Stimulated activated CD4-positive, alpha-beta T cell treated with anti-CD3 and anti-CD28 coated beads, Interleukin-12 subunit alpha, Interleukin-12 subunit beta, amount 100 ng/mL, for 4 hours (primary cell): ENCODE measurements at places on chromosomes 12 and 14.
A peak's percentile ranks its signal among the peaks of the same experiment; 100 is the strongest.

DNA sequence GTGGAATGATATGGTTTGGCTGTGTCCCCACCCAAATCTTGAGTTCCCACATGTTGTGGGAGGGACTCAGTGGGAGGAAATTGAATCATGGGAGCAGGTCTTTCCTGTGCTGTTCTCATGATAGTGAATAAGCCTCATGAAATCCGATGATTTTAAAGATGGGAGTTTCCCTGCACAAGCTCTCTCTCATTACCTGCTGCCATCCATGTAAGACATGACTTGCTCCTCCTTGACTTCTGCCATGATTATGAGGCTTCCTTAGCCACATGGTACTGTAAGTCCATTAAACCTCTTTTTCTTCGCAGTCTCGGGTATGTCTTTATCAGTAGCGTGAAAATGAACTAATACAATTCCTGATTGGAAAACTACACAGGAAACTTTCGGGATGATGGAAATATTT, 100.5 kb downstream of the TSHR start:
- DNase-seq: no peak

DNA sequence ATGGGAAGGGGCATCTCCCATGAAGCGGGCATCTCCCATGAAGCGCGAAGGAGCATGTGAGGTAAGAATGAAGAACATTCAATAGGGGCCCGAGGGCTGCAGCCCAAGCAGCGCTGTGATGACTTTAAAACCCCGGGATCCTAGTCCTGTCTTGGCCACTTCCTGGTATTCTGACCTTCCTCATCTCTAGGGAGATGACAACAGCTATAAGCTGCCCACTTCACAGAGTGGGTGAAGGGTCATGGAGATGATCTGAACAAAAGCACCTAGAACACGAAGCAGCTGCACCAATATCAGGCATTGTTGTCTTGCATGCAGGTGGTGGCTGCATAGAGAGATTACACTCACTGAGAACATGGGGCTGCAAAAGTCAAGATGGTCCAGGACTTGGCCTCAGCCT, 64.5 kb downstream of the SPTB start:
- no peak for DNase-seq

- DNase-seq: no peak
These were observed 118.9 kb downstream of the SLC35F4 start for GRCh38 chr14:57747036-57747435.

- DNase-seq: no peak
These were observed 92.2 kb downstream of the GALNT9 start for GRCh38 chr12:132236930-132237771.

DNA sequence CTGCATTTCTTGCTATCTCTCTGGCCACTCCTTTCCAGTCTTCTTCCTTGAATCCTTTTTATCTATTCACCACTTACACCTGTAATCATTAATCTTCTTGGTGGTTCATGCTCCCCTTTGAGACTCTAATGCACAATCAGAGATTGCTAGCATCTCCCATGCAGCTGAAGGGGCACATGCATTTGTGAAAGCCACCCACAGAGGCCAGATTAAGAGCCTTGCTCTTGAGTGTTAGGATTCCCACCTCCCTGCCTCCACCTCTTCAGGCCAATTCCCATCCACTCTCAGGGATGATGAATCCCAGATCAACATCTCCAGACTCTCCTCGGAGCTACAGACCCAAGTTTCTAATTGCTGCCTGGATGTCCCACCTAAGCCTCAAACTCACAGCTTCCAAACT, 19.4 kb upstream of the KRT18 start:
- DNase-seq: no peak

DNA sequence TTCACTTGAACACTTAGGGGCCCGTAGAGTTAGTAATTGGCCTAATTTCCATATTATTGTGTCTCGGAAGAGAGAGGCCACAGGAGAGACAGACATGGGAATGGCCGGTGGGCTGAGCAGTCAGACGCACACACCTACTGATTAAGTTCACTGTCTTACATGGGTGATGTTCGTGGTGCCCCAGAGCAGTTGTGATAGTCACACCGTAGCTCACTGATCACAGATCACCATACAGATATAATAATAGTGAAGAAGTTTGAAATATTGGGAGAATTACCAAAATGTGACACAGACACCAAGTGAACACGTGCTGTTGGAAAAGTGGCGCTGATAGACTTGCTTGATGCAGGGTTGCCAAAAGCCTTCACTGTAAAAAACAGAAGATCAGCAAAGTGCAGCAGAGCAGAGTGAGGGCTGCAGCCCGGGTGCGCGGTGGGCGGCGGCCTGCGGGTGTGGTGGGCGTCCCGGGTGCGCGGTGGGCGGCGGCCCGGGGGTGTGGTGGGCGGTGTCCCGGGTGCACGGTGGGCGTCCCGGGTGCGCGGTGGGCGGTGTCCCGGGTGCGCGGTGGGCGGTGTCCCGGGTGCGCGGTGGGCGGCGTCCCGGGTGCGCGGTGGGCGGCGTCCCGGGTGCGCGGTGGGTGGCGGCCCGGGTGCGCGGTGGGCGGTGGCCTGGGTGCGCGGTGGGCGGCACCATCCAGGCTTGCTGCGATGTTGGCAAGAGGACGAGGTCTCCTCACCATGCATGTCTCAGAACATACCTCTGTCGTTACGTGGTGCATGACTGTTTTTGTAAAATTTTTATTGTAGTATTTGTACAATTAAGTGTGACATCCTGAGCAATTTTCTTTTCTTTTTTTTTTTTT, 34.3 kb upstream of the TEX22 start:
- peak; percentile 28 for DNase-seq

DNA sequence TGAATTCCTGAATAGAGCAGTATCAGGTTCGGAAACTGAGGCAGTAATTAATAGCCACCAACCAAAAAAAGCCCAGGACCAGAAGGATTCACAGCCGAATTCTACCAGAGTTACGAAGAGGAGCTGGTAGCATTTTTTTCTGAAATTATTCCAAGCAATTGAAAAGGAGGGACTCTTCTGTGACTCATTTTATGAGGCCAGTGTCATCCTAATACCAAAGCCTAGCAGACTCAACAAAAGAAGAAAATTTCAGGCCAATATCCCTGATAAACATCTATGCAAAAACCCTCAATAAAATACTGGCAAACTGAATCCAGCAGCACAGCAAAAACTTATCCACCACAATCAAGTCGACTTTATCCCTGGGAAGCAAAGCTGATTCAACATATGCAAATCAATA, 202.3 kb upstream of the SLC16A7 start:
- no peak for DNase-seq

DNA sequence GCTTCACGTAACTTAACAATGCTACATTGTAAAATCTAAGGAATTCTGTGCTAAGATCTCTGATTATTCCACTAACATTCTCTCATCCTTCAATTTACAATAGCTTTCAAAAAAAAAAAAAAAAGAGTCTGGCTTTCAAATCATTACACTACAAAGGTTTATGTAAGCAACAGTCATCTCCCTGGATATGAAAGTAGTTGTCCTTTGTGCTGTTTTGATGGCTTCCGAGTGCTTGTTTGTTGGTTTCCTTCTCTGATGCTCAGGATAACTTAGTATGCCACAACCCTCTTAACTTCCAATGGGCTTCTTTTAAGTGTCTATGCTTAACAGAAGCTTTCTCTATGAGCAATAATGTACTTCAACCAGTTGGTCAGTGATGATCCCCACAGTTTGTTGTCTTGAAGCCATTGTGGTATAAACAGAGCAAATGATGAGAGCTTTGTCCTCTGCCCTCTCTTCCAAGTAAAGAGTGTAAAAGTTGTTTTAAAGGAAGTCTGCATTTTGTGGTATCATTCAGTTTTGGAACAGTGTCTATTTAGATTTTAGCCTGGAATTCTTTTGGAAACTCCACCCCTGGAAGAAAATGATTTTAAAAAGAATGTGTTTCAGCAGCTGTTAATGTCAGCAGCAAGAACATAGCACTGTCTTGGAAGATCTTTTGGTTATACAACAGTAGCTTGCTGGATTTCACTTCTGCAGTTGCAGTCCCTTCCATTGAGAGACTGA, 396.1 kb upstream of the RGS6 start:
- DNase-seq: no peak

DNA sequence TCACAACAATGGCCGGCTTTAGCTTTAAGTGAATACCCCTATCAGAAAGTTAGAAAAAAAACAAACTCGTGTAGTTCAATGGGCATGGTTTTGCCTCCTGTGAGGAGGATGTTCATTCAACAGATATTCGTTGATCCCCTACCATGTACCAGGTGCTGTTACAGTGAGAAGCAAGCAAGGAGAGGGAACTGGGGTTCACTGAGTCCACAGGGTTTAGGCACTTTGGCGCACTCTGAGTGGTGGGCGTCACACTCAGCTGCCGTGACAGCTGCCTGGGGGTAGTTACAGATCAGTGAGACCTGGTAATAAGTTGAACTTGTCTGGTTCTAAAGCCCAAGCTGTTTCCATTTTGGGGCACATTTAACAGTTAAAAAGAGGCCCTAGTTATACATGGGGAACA, 74.2 kb downstream of the PAPOLA start:
- no peak for DNase-seq

DNA sequence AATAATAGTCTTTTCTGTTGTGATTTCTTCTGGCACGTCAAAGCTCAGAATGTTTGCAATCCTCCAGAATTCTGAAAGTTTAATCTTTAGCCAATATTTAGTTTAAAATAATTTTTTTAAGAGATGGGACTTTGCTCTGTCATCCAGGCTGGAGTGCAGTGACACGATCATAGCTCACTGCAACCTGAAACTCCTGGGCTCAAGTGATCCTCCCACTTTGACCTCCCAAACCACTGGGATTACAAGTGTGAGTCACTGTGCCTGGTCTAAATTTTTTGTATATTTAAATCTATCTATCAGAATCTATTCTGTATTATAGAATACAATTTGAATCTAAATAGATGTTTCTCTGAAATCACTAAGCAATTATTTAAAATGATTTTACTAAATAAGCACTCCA, 572.7 kb downstream of the VRK1 start:
- DNase-seq: no peak
